ENCODE measurements at places on chromosomes 5 and 9. TPM values are rescaled to one million over a fixed set of nuclear protein-coding genes. Genes with fewer than 3 reads are reported as not detected.

- no peaks in the 10 kb centered on the region for H3K4me1 ChIP-seq
- no peak overlapping the region for H3K4me3 ChIP-seq
- no peak overlapping the region for H3K27ac ChIP-seq
- DNase-seq, result no peak
- H3K27me3 ChIP-seq, result peaks cover 21% of the 10 kb centered on the region
Observed at GRCh38 chr9:96868709-96869108, 14.4 kb upstream of the ZNF782 start.

DNA sequence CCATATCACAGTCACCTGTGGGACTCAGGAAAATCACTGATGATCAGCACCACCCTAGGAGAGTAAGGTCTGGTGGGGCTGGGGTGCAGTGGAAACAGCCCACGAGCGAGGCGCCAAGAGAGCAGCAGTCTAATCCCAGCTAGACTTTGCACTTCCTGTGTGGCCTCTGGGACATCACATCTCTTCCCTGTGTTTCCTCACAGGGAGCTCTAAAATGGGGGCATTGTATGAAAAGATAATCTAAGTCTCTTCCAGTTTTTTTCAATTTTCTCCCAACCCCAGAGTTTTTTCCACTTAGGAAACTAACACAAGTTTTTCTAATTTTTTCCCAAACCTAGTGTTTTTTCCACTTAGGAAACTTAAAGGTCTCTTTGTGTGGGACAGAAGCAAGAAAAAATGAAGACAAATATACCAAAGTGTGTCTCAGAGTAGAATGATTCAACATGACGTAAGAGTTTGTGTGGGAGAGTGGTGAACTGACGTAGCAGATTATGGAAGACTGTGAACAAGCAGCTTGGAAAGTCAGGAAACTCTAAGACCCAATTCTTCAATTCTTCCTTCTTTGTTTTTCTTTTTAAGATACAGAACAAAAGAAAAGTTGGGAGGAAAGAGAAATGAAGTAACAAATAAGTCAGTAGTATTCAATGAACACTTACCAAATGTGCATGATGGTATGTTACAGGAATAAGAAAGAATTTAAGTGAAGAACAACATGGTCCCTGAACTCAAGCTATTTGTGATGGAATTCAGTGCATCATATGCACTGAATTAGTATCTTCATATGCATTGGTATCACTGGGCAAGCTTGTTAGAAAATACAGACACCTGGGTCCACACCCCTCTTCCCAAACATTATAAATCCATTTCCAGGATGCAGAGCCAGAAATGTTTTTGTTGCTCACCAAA, 51.3 kb downstream of the LHFPL2 start:
- no peaks in the 10 kb centered on the region for H3K36me3 ChIP-seq
- H3K4me3 ChIP-seq, result no peak overlapping the region
- H3K27me3 ChIP-seq, result peaks cover 10% of the 10 kb centered on the region

- DNase-seq, result no peak
- no peaks in the 10 kb centered on the region for H3K4me1 ChIP-seq
- no peak overlapping the region for H3K4me3 ChIP-seq
- H3K27ac ChIP-seq, result no peak overlapping the region
- peaks cover 14% of the 10 kb centered on the region for H3K36me3 ChIP-seq
Observed at GRCh38 chr5:82019342-82020138, 47.7 kb downstream of the ATG10 start.

Gene LCN2
- total RNA-seq, result not detected

Gene ISL1
- not detected for total RNA-seq
